Effector CD8-positive, alpha-beta T cell (primary cell): ENCODE measurements at places on chromosomes 12 and 14.

GRCh38 chr12:132530447-132530846 lies 40.5 kb downstream of the FBRSL1 start:
- DNase-seq: no peak

GRCh38 chr14:38291681-38292467 lies 36.0 kb upstream of the CLEC14A start:
- no peak for DNase-seq

- no peak for DNase-seq
Measured at GRCh38 chr12:75711271-75711670, 199.9 kb upstream of the KRR1 start.

DNA sequence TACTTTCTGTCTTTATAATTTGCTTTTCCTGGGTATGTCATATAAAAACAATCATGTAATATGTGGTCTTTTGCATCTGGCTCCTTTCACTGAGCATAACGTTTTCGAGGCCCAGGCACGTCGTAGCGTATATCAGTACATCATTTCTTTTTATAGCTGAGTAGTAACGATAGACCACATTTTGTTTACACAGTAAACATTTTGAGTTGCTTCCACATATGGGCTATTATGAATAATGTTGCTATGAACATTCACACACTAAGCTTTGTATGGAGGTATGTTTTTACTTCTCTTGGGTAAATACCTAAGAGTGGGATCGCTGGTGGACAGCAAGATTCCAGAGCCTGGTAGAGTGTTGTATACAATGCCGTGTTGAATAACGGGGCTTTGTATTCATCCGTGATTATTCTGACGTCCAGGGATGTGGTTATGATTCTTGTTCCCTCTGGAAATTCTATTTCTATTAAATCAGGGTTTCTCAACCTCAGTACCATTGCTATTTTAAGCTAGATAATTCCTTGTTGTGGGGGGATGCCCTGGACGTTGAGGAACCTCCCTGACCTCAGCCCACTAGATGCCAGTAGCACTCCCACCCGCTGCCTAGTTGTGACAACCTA lies 38.9 kb upstream of the CIT start:
- no peak for DNase-seq

DNA sequence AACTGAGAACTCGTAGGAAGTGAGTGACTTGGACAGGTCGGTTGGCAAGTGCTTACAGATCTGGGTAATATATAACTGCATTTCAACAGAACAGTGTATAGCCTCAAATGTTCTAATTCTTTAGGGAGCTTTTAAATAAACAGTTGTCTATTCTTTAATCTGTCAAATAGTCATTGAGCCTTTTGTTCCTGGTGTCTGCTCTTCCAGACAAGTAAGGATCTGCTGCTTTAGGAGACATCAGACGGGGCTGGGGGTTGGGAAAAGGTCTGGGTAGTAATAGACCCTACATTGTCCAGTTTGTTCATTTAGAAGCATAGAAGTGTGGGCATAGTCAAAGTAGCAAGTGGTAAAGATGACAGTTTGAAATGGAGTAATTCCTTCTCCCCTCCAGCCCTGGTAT lies 2.0 kb downstream of the PTPN11 start:
- DNase-seq: no peak

DNA sequence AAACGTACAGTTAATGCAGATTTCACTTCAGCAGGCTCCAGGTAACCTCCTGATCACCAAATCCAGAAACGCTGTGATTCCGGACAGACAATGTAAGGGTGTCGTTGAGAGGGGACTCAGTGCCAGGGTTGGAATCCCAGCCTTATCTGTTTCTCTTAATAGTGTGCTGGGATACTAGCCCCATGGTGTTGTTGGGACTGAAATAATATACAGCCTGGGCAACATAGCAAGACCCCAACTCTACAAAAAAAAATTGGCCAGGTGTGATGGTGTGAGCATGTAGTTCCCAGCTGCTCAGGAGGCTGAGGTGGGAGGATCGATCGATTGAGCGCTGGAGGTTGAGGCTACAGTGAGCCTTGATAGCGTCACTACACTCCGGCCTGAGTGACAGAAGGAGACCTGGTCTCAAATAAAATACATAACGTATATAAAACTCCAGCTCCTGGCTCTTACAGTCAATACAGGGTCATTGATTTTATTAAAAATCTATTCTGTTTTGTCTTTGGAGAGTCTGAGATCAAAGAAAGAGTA lies 1.3 kb downstream of the PEBP1 start:
- DNase-seq: no peak
